ENCODE measurements at places on chromosomes 6 and 20.

GRCh38 chr20:45153752-45154151 is 20.9 kb upstream of the PI3 start:
- no peak for DNase-seq

GRCh38 chr6:98833307-98834059 is 891 bp upstream of the POU3F2 start:
- no peak for DNase-seq

DNA sequence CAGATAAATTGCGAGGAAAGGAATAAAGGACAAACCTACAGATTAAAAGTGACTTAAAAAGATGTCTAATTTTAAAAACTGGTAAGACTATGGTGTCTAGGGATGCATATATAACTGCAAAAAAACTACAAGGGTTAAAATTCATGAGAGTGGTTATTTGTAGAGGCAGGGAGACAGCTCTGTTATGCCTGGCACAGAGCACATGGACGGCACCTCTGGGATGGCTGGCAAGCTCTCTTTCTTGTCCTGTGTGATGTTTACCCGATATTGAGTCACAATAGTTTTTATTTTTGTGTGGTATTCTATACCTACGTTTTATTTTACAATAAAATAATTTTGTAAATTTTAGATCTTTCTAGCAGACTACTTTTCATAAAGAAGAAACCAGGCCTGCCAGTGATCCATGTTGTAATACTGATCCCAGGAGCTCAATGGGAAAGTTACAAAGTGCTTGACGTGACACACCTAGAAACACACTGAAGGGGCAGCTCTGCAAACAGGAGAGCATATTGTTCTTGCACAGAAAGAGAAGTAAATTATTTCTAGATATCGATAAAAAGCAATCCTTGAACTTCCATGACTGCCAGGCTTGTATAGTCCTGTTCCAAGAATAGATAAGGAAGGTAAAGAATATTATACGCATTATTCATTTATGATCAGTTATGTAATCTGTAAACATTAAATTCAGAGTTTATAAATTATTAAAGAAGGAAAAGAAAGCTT is 290.0 kb downstream of the PTPRK start:
- no peak for DNase-seq

- peak; percentile 49 for DNase-seq
These were observed 235.0 kb downstream of the TTLL2 start for GRCh38 chr6:167559675-167560479.

- no peak for DNase-seq
These were observed 7.7 kb upstream of the BACH2 start for GRCh38 chr6:90304308-90304707.

- no peak for DNase-seq
These were observed 11.7 kb upstream of the PTPRK start for GRCh38 chr6:128532136-128532535.

DNA sequence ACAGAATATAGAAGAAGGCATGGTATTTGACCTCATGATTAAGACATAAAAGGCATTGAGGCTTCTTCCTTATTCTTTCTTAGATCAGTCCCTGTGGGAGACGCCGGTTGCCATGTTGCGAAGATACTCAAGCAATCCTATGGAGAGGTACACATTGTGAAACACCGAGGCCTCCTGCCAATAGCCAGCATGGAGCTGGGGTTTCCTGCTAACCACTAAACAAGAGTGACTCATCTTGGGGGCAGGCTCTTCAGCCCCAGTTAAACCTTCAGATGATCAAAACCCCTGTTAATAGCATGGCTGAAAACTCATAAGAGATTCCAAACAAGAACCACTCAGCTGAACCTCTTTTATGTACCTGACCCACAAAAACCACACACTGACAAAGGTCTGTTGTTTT is 478.8 kb downstream of the CD83 start:
- DNase-seq: no peak

DNA sequence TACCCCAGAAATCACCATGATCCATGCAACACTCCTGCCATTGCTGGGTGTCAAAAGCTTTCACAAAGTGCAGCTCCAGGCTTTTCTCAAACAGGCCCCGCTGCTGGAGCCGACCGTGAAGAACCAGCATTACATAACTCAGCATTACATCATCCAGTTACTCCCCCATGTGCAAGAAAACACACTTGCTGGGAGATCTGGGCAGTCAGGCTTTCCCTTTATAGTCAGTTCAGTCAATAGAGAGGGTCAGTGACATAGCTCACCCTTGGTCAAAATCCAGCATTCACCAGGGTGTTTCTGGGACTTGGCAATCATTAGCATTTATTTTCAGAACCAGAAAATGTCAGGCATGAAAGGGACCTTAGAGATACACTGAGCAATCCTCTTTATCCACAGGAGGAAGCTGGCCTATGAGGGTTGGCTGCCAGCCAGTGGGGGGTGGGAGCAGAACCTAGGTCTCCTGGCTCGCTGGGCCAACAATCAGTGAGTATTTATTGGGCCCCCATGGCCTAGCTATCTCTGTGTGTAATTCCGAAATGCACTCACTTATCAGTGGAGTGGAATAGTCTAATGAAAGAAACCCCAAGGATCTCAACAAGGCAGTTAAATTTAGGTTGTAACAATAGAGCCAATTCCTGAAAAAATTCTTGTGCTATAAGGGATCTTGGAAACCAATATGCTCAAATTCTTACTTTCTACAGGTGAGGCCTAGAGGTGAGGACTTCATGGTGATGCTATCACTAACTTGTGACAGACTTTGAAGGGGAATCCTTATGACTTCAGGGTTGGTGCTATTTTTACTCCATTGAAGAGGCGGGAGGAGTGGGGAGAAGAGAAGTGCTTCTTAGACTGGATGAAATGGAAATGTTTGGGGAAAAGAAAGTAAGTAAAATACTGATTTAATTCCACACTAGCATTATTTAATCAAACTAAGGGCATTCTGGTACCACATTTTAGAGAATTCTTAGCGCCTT is 54.6 kb downstream of the LYRM4 start:
- DNase-seq: peak; percentile 19

GRCh38 chr6:125831659-125832058 is 40.9 kb downstream of the NCOA7 start:
- no peak for DNase-seq

DNA sequence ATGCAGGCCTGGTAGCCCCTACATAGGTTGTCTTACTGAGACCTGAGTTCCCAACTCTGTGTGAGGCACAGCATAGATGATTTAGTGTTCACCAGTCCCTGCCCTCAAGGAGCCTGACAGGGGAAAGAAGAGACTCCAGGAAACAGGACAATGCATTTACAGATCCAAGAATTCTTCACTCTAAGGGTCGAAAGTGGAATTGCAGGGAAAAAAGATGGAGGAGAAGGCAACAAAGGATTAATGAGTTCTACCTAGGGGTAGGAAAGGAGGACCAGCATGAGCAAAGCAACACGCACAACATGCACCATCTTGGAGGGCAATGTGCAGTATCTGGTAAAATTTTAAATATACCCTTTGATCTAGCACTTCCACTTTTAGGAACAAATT is 5.9 kb downstream of the SPAG4 start:
- DNase-seq: no peak

DNA sequence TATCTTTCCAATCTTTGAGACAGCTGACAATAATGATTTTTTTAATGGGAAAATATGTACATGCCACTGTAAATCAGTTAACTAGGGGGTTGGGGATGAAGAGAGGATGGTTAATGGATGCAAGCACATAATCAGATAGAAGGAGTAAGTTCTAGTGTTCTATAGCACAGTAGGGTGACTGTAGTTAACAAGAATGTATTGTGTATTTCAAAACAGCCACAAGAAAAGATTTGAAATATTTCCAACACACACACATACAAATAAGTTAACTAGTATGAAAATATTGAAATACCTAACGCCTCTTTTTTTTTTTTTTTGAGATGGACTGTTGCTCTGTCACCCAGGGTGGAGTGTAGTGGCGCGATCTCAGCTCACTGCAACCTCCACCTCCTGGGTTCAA is 153.4 kb upstream of the SALL4 start:
- no peak for DNase-seq

- DNase-seq: peak; percentile 93
These were observed 41.9 kb upstream of the HFE start for GRCh38 chr6:26045065-26045927.

- DNase-seq: no peak
These were observed 27.2 kb downstream of the INSM1 start for GRCh38 chr20:20395087-20395486.

DNA sequence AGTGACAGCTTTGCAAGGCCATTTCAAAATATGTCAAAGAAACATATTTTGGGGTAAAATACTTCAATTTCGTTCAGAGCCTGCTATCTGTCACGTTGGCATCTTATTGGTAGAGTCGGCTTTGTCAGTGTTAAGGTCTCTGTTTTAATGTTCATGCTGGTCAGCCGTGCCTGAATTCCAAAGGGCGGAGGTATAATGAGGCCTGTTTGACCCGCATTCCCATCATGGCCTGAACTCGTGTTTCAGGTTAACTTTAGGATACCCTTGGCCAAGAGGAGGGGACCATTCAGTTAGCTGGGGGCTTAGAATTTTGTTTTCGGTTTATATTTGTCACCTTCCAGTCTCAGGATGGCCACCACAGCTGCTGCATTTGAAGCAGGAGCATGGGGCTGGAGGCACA is 236.4 kb downstream of the NFATC2 start:
- no peak for DNase-seq

DNA sequence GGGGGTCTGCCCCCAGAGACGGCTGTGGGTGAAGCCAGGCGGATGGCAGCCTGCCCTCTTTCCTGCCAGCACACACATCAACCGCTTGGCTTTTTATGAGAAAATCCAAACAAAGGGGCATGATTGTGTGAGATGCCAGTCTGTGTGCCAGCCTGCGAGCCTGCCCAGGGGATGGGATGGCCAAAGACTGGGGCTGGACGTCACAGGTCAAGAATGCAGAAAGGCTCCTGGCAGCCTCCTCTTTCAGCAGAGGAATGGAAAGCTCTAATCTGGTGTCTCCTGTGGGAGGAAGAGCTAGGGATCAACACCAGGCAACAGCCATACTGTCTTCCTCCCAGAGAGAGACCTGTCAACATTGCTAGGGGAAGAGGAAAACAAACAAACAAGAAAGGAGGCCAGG is 15.8 kb downstream of the TUBB2B start:
- DNase-seq: no peak

DNA sequence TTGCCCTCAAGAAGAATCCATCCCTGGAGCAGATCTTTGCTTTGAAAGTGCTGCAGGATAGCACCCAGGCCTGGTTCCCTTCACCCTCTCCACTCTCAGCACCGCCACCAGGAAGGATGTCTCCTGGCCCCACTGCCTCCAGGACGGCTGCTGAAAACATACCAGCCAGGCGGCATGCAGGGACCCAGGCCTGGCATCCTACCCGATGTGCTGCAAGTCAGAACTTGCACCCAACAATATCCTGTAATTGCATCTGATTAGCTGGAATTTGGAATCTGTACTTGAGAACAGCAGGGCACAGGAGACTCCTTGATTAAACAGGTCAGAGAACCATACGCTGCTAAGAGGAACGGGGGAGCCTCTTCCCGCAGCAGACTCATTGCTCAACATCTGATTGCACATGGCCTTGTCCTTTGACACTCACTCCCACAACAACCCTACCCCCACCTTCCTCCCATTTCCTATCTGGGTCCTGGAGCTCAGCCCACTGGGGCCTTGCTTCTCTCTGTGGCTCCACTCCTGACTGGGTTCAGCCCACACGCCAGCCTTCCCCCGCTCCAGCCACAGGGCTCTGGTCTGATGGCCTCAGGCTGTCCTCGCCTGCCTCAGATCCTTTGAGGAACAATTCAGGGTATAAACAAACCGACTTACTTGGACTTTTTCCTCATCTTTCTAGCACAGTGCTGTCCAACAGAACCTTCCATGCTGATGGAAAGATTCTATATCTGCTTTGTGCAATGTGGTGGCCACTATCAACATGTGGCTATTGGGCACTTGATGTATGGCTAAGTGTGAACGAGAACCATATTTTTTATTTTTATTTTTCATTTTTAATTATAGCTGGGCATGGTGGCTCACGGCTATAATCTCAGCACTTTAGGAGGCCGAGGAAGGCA is 78.0 kb downstream of the FGD2 start:
- DNase-seq: peak; percentile 51

GRCh38 chr6:144617191-144617590 is 332.1 kb downstream of the UTRN start:
- no peak for DNase-seq

DNA sequence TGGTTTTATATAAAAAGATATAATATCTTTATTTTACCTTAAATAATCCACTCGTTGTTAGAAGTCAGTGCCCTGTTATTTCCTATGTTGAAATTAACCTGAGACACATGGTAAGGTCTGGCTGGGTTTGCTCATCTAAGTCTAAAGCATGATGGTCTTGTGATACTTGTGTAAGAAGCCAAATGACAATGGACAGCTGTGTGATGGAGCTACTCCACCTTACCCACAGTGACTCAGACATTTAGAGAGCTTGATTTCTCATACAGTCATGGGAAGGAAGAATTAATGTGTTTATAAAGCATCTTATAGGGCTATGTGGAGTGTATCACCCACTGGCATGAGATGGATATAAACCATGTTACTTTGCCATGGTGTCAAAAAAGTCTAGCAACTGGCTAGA is 11.7 kb downstream of the CTCFL start:
- DNase-seq: no peak

DNA sequence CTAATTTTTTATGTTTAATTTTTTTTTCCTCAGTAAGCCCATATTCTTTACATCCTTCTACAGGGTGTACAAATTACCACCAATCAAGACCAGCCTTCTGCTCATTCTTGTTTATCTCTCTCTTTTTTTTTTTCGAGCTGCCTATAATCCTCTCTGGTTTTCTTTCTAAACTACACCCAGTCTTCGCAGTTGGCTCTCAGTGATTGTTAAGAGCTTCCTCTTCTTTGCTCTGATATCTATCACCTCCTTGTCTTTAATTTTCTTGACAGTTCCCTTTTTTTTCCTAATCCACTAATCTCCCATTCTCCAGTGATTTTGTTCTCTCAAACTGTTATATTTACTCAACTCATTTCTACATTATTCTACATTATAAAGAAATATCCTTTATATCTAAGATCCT is 38.5 kb upstream of the PTPRK start:
- no peak for DNase-seq

- DNase-seq: no peak
These were observed at the start of gene SLC35F1 for GRCh38 chr6:117906958-117907600. SLC35F1 (plus strand) TSS chr6:117907264.

DNA sequence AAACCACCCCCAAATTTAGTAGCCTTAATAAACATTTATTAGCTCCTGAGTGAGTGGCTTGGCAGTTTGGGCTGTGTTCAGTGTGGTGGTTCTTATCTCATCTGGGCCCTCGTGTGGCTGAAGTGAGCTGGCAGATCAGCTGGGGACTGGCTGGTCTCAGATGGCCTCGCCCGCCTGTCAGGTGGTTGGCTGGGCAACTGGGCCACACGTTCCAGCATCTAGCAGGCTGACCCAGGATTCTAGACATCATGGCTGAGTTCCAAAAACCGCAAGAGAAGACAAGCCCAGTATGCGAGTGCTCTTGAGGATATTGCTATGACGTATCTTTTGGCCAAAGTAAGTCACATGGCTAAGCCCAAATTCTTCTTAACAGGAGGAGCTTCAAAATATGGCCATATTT is 28.9 kb downstream of the EIF2S2 start:
- DNase-seq: peak; percentile 29

DNA sequence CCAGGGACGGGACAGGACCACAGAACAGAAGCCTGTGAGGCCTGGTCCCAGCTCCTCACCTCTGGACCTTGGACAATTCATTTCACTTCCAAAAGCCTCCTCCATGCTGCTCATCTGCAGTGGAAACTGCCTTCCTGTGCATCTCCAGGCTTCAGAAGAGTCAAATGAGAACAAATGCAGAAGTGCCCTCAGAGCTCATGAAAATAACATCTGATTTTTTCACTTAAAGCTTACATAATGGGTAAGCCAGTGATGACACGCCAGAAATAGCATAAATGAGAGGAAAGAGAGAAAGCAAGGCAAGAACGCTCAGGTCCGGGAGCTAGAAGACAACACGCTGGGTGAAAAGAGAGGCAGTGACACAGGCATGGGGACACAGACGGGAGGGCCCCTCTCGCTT is 7.9 kb downstream of the CNKSR3 start:
- peak; percentile 15 for DNase-seq
